ENCODE measurements at places on chromosomes 7 and 10.

- no peak for DNase-seq
These were observed 176.2 kb downstream of the CCDC3 start for GRCh38 chr10:12825260-12825849.

GRCh38 chr7:92135052-92135889 lies 994 bp upstream of the CYP51A1 start:
- DNase-seq = no peak

GRCh38 chr10:131650771-131651673 lies 249.8 kb upstream of the PPP2R2D start:
- no peak for DNase-seq

DNA sequence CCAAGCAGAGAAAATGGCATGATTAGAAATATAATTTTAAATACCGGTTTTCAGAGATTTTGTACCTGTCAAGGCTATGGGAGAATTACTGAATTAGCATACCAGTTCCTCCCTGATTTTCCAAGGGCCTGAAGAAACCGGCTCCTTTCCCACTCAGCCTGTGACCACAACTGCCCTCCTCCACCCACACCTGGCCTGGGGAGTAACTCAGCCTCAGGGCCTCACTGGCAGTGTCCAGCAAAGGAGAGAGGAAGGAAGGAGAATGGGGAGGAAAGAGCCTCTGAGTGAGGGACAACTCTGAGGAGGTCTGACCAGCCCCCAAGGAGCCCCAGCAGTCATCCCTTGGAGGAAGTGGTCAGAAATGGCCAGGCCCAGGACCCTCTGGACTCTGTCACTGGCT lies 98.0 kb upstream of the LYZL2 start:
- DNase-seq = no peak

GRCh38 chr7:79407351-79407750 lies 46.1 kb downstream of the MAGI2 start:
- no peak for DNase-seq
